ENCODE measurements at places on chromosomes 12 and 14.

- no peak for DNase-seq
Observed at GRCh38 chr12:107086314-107086713, 7.0 kb downstream of the CRY1 start.

- DNase-seq, result no peak
Observed at GRCh38 chr14:98634043-98634820, 637.8 kb downstream of the BCL11B start.

- DNase-seq, result no peak
Observed at GRCh38 chr12:116123451-116124258, 153.8 kb downstream of the MED13L start.

DNA sequence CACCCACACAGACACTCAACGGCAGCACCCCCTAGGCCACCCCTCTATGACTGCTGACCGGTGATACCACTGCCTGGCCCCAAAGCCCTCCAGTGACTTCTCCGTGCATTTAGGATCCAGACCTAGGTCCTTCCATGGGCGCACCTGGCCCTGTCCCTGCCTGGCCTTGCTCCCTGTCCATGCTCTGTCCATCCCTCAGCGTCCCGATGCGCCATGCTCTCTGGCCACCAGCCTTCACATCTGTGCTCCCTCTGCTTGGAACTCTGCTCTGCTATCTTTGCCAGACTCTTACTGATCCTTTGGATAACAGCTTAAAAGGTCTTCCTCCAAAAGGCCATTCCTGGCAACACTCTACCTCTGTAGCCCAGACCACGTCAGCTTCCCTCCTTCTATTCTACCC, 25.4 kb upstream of the HDAC7 start:
- DNase-seq, result no peak

DNA sequence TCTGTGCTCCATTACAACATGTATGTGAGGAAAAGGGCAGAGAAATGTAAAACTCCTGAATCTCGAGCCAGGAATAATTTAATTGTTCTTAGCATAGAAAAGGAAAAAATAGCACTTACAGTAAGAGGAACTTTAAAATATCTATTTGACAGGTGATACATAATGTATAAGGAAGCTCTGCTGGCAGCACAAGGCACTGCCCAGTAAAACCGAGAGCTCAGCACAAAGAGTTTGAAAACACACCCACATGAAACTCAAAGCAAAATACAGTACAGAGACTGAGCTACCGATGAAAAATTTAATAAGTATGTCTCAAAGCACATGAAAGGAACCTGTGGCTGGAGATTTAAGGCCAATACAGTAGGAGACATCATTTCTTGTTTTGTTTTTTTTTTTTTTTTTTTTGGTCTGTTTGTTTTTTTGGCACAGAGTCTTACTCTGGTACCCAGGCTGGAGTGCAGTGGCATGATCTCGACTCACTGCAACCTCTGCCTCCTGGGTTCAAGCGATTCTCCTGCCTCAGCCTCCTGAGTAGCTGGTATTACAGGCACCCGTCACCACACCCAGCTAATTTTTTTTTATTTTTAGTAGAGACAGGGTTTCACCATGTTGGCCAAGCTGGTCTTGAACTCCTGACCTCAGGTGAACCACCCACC, 19.2 kb downstream of the CLIP1 start:
- DNase-seq, result no peak

DNA sequence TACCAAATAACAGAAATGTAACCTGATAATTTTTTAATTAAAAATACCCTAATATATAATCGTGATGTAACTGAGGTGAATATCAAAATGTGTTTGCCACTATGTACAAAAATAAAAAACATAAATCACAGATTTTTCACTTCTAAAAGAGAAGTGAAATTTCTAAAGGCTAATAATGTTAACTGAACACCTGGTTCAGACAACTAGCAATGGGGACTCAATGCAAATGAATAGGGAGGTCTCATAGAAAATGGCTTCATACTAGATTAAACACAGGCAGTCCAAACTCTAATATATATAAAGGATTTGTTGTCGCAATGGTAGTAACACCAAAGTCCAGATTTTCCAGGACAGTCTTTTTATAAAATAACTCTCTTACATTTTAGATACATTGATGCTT, 365.4 kb upstream of the ATP2B1 start:
- DNase-seq, result no peak

DNA sequence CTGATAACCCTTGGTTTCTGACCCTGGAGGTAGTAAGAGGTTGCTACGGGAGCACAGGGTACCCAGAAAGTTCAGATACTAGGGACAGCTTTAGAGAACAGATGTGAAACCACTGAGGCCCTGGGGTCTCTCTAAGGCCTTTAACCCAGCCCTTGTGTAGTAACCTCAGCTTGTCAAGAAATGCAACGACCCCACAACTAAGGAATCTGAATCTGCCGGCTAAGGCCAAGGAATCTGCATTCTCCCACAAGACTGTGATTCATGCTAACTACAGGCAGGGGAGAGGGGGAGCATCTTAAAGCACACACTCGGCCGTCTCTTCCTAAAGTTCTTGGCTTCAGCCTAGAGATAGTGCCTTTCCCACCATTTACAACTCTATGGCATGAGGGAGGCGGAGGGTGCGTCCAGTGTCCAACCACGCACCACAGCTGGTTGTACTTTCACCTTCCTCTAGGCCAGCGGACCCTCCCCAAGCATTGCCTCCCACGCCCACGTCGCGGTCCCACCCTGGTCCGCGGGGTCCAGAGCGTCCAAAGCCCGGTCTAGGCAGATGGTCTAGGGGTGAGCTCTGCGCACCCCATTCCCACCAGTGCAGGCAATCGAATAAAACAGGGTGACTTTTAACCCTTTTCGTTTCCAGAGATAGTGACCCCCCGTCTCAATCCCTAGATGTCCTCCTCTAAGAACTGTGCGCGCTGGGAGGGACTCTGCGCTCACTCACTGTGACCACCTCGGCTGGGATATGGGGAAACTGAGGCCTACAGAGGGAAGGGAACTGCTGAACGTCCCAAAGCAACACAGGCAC, 735 bp upstream of the VASH1 start:
- no peak for DNase-seq

GRCh38 chr14:93977790-93978581, 1.6 kb upstream of the ASB2 start:
- peak; percentile 21 for DNase-seq

GRCh38 chr12:123767613-123768012, 5.5 kb downstream of the DNAH10 start:
- DNase-seq, result no peak

- DNase-seq, result no peak
Observed at GRCh38 chr14:69574263-69574953, at the start of gene CCDC177. TSS of gene CCDC177 (minus strand) at chr14:69574871. CDS start at chr14:69573622, 1,249 bp downstream.

DNA sequence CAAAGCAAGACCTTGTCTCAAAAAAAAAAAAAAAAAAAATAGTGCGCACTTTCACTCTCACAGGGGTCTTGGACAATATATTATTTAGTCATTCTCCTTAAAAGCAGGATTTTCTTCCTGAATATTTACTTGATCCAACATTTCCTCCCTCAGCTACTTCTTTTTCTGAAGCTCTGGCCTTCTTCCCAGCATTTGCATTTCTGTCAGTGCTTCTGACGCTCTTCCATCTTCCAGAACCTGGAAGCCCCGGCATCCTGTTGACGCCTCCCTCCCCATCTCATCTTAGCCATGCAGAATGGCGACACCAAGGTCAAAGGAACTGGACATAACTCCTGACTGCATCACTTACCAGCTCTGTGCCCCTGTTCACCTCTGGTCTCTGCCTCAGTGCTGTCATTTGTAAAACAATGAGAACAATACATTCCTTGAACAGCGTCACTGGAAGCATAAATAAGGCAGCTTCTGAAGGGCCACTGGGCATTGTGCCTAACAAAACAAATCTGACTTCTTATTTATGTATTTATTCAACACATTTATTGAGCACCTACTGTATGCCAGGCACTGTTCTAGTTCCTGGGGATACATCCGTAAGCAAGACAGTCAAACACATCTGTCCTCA, 90.9 kb upstream of the MDM1 start:
- DNase-seq, result no peak

DNA sequence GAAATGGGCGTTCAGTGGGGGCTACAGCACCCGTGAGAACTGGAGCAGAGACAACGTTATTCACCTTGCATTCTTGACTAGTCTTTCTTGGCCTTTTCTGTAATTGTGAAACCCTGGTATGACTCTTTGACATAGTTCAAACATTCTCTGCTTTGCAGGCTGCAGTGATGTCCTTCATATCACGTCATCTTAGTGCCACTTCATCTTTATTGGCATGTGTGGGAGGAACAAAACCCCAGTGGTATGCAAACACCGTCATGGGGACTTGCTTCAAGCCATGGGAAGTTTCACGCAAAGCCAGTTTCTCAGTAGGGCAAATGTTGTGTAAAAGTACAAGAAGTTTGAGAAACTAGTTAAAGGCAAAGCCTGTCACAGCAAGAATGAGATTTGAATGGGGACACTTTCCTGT, 20.2 kb upstream of the DUSP16 start:
- DNase-seq, result no peak

DNA sequence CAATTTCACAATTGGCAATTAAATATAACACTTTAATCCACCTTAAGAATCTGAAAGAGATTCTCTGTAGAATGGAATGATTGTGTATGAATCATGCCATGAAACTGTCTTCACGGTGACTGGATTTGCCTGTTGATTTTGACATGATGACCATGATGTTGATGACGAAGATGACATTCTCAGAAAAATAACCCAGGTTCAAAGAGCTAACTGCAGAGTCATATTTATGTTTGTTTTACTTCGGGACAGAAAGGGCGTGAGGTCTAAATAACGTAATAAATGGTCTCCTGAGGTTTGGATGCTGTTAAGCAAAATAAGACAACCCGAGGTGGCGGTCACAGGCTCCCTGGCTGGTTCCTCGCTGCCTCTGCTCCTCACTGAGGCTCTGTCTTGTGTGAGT, 532.0 kb downstream of the TMEM121 start:
- no peak for DNase-seq

- DNase-seq, result peak; percentile 45
Observed at GRCh38 chr14:20857630-20858261, 33.4 kb upstream of the RNASE3 start.

- DNase-seq, result no peak
Observed at GRCh38 chr12:110424237-110424636, 20.7 kb upstream of the ANAPC7 start.

GRCh38 chr12:123888989-123889388, 83.6 kb downstream of the CCDC92 start:
- no peak for DNase-seq

- no peak for DNase-seq
Observed at GRCh38 chr12:109842021-109842420, 8.8 kb upstream of the TRPV4 start.

DNA sequence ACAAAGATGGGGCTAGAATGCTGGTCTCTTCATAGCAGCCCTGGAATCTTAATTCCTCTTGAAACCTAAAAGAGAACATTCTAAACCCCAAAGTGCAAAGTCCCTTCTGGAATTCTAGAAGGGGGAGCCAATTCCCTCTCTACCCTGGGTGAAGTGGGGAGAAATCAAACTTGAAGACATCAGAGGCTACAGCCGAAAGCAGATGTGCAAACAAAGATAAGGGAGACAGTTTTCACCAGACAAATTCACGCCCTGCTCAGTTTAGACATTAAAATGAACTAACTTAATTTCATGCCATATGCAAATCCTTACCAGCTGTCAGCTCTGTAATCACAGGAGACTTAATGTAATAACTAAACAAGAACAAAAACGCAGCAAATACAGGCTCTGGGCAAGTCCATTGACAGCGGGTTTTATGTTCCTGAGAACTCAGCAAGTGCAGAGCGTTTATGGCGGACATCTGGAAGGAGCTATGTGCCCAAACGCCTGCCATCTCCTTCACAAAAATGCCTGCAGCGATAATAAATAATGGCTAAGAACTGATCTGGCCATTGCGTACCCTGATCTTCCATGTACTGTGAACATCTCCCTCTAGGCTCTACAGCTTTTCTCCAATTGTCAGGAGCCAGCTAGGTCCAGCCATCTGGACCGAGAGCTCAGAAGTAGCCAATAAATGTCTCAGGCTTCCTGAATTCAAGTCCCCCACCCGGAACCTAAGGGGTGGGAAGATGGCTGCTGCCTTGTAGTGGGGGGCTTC, 19.1 kb upstream of the FICD start:
- DNase-seq, result no peak

DNA sequence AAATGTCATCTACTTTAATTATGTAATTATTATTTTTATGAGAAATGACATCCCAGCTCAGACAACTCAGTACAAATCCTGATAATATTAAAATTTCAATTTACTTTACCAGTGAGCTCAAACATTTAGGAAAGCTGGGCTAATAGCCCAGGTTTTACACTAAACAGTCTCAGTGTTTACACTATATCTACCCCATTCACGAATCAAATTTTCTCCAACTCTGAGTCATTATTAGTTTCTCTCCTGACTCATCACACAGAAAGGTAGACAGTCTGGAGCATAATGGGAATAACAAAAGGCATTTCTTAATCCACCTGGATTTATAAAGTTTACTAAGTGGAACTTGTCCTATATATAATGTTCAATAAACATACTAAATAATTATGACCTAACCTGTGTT, 5.7 kb downstream of the PAWR start:
- no peak for DNase-seq

- DNase-seq, result no peak
Observed at GRCh38 chr12:56071648-56072047, 8.3 kb upstream of the ERBB3 start.

- DNase-seq, result no peak
Observed at GRCh38 chr14:51978681-51979085, 10.7 kb upstream of the RTRAF start.

GRCh38 chr12:54420766-54421144, 1.7 kb upstream of the ITGA5 start:
- DNase-seq, result no peak

- no peak for DNase-seq
Observed at GRCh38 chr14:68631394-68632053, 161.3 kb downstream of the ZFP36L1 start.

DNA sequence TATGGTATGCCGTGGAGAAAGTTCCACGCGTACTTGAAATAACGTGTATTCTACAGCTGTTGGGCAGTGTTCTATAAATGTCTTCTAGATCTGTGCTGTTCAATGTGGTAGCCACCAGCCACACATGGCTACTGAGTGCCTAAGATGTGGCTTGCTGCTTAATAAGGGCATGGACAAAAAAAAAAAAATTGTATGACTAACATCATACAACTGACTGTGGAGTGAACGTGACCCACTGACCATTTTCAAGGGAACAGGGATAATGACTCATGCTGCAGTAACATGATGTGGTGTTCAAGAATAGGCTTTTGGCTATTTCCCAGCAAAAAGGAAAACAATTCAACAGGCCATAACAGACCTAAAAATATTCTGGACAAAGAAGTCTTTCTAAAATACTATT, 13.0 kb downstream of the ATG14 start:
- no peak for DNase-seq

- DNase-seq, result no peak
Observed at GRCh38 chr12:96457191-96457930, 32.0 kb upstream of the CFAP54 start.

- DNase-seq, result no peak
Observed at GRCh38 chr12:40192704-40193255, 32.0 kb upstream of the LRRK2 start.

DNA sequence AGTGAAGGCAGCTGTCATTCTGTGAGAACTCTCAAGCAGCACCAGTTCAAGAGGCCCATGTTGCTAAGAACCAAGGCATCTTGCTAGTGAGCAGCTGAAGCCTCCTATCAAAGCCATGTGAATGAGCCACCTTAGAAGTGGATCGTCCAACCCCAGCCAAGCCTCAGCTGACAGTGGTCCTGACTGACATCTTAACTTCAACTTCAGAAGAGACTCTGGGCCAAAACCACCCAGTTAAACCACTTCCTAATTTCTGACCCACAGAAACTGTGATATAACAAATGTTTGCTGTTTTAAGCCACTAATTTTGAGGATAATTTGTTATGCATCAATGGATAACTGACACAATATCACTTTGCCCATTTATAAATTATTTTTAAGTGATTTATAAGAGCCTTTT, 256.0 kb downstream of the RPAP3 start:
- DNase-seq, result no peak
